Activated CD8-positive, alpha-beta T cell treated with anti-CD3 and anti-CD28 coated beads, Interleukin-2, amount 10 ng/mL, durations not matched to agents 7 days and 5 days (primary cell): ENCODE measurements at places on chromosomes 16 and 17.

GRCh38 chr17:4463818-4464476 lies 30.2 kb downstream of the SPNS3 start:
- DNase-seq, result no peak

DNA sequence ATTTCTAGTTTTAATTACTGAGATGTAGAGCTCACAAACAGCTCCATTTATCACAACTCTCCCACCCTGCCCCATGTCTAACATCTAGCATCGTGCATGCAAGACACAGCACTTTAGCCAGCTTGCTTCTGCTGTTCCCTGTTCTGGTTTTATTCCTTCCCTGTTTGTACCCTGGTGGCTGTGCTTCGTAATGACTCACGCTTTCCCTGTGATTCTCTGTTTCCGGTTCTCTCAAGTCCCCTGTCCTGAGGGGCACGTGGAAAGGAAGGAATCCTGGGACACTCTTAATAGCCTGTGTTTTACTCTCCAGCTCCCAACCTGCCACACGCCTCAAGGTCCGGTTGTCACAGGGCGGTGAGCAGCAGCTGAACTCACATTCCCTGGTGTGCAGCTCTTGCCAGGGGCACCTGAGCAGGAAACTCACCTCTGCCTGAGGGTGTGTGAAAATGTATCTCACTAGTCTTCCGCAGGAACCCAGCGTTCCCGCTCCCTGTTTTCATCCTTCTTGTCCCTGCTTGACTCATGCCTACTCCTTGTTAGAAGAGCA lies 10.6 kb downstream of the SHISA6 start:
- no peak for DNase-seq

DNA sequence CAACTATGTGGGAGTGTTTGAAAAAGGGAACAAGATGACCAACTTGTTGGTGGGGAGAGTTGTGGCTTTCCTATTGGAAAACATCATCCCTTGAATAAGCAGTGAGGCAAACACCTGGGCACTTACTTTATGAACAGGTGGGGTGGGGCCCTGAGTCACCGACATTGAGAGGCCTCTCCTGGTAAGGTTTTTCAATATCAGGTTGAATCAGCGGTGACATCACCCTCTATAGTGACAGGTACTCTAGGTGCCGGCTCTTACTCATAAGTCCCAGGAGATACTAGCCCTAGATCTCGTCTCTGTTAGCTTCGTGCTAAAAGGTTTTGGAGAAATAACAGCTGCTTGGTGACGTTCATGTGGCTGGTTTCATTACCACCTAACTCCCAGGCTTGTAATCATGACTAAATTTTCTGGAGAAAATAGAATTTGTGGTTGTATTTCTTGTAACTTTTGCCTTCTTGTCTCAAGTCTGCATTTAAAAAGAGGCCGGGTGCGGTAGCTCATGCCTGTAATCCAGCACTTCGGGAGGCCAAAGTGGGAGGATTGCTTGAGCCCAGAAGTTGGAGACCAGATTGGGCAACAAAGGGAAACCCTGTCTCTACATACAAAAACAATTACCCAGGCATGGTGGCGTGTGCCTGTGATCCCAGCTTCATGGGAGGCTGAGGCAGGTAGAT lies 19.3 kb downstream of the CDH1 start:
- peak; percentile 46 for DNase-seq

DNA sequence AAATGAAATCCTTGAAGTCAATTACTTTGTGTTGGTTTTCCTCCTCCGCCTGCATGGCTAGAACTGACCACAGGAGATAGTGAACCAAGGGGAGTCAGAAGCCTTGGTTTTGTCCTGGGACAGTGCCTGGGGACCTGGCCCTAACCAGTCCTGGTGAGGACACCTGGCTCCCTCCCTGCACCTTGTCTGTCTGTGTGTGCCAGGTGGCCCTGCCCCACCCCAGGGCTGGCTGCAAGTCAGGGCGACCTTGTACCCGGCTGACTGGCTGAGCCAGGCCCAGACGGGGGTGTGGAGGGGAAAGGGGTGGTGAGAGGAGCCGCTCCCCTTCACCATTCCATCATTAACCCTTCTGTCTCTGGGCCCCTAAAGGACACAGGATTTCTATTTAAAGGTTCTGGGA lies 3.4 kb downstream of the RAPGEFL1 start:
- DNase-seq, result no peak

DNA sequence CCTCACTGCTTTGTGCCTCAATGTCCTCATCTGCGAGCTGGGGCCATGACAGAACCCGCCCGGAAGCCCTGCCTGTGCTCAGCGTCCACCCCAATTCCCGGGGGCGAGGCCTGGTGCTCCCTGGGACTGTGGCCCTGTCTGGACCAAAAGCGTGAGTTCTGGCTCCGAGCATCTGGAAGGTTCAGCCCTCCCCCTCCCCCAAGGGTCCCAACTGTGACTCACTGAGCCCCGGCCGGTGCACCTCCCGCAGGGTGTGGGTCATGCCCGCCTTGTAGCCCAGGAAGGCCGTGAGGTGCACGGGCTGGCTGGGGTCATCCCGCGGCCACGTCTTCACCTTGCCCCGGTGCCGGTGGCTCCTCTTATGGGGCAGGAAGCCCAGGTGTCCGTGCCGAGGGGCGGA lies 755 bp downstream of the RPL3L start:
- no peak for DNase-seq

- DNase-seq, result no peak
Measured at GRCh38 chr16:79211586-79211985, 389.0 kb downstream of the MAF start.

GRCh38 chr16:24855678-24856077 lies 9.9 kb downstream of the SLC5A11 start:
- no peak for DNase-seq

DNA sequence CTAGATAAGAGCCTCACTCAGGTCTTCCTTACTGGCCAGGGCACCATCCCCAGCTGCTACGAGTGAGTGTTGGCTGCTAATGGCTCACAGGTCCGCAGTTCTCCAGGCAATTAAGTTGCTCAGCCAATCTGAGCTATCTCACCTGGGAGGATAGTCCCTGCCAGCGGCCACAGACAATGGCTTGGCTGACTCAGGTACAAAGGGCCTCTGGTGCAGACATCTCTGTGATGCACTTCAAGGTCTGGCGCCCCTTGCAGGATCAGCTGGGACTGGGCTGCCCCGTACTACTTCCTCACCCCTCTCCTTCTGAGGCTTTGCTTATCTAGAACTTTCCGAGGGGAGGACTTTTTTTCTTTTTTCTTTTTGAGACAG lies 49.2 kb upstream of the EMP2 start:
- no peak for DNase-seq

GRCh38 chr17:70787721-70788300 lies 618.5 kb downstream of the KCNJ2 start:
- DNase-seq, result no peak

DNA sequence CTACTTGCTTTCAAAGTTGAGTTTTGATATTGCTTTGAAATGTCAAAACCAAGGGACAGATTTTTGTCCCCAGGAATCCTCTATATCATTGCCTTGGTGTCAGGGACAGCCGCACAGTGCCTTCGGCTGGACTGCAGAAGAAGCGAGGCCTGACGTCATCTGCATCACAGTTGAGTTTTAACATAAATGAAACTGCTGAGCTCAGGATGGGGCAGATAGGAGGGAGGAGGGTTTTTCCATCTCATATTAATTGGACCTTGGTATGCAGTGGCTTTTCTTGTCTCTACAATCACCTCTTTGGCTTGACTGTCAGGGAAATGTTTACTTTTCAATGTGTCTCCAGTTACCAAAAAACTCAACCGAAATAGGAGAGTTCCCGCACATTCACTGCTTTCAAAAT lies 111.3 kb downstream of the AATF start:
- DNase-seq, result no peak

DNA sequence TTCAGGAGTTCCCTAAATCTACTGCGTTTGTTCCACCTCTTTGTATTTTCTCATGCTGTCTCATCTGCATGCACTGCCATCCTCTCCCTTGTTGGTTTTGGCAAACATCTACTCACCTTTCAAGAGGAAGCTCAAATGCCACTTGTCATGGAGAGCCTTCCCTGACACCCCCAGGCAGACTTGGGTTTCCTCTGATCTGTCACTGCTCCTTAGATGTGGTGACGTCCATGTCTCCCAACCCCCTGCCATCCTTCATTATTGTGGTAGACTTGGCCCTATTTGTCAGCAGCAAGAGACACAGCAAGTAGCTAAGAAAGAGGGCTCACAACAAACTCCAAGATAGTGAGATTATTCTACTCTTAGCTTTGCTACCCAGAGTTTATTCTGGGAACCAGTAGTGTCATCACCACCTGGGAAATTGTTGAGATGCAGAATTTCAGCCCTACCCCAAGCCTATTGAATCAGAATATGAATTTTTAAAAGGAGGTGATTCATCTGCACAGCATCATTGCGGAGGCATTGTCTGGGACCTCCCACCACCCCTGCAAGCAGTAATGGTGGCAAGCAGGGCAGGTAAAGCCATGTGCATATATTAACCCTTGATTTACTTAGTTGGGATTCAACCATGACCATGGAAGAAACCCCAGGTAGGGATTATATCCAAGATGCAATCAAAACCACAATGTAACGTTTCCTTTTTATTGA lies 248.9 kb downstream of the SHISA9 start:
- no peak for DNase-seq

DNA sequence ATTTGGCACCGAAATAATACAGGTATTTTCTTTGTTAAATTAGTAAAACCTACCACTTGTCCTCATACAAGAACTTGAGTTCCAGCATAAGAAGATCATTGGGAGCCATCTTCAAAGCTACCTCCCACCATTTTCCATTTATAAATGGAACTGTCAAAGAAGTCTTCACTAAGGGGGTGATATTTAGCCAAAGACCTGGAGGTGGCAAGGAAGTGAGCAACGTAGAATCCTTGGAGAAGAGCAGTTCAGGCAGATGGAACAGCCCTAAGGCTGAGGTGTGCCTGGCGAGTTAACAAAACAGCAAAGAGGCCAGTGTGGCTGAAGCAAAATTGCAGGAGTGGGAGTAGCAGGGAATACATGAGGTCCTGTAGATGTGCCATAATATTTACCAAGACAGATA lies 1.8 kb downstream of the KCNJ16 start:
- no peak for DNase-seq
